Effector CD8-positive, alpha-beta T cell (primary cell): ENCODE measurements at places on chromosomes 5 and 9.

DNA sequence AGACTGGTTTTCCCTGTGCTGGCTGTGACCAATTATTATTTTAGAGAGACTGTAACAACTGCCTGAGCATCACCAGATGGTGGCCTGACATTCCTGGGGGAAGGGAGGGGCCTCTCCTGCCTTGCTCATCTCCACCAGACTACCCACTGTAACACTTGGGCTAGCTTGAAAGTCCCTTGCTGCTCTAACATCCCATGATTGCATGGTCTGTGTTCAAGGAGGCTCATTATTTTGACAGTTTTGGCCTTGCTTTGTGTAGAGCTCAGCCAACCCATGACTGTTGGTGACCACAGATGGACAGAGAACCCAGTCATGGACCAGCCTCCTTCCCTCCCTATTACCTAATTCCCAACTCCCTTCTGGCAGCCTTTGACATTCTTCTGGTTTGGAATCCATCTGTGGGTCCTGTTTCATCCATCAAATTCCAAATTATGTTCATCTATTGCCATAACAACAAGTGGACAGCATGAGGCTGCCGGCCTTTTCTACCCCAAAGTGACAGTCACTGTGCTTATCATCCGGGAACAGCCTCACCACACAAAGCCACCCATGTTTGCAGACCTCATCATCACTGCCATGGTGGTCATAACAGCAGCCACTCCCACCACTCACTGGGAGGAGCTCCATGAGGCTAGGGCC lies 49.0 kb upstream of the ICE1 start:
- DNase-seq: no peak

DNA sequence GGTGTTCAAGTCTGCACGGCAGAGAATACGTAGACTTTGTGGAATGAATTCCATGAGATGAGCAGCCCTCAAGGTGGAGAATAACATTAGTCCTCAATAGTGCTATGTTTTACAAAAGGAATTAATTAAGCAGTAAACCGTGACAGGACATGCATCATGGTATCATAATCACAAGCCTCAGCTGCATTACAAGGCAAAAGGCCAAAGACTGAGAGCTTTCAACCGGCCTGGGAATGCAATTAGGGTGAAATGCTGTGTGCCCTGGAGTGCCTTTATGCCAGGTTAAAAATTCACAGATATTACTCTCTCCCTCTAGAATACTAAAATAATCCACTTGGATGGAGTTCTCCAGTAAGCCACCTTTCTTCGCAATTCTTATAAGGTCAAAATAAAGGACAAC lies 270.6 kb downstream of the MLLT3 start:
- DNase-seq: no peak

GRCh38 chr9:31996331-31996730 lies 388.1 kb upstream of the ACO1 start:
- no peak for DNase-seq

DNA sequence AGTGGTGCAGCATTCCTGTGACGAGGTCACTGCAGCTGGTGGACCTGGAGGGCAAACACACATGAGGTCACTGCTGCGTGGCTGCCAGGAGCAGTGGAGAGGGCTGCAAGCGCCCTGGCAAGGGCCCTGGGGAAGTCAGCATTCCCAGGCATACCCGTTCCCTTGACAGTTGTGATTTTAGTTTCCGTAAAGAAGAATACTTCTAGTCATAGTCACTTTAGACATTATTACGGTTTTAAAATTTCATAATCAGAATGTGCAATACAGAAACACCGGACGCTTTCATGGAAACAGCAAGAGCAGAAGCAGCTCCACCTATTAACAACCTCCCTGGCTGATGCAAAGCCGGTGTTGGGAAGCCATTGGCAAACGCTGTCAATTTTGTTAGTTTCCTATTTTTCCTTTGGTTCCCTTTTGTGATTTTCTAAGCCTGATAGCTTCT lies 129.8 kb downstream of the GADD45G start:
- no peak for DNase-seq

DNA sequence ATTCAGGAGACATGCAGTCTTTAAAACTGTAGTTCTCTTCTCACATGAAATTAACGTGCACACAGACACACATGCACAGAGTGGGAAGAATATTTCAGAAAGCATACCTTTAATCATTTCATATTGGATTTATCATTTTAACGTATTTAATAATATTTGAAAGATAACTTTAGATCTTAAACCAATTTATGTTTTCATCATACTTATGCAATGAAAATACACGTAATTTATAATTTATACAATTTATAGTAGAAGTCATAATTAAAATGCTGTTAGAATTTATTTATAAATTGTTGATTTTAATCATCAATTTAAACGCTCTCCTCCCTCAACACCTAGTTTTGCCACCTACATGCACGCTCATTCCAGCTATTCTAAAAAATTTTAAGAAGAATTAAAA lies 894.9 kb upstream of the CTNND2 start:
- DNase-seq: no peak

DNA sequence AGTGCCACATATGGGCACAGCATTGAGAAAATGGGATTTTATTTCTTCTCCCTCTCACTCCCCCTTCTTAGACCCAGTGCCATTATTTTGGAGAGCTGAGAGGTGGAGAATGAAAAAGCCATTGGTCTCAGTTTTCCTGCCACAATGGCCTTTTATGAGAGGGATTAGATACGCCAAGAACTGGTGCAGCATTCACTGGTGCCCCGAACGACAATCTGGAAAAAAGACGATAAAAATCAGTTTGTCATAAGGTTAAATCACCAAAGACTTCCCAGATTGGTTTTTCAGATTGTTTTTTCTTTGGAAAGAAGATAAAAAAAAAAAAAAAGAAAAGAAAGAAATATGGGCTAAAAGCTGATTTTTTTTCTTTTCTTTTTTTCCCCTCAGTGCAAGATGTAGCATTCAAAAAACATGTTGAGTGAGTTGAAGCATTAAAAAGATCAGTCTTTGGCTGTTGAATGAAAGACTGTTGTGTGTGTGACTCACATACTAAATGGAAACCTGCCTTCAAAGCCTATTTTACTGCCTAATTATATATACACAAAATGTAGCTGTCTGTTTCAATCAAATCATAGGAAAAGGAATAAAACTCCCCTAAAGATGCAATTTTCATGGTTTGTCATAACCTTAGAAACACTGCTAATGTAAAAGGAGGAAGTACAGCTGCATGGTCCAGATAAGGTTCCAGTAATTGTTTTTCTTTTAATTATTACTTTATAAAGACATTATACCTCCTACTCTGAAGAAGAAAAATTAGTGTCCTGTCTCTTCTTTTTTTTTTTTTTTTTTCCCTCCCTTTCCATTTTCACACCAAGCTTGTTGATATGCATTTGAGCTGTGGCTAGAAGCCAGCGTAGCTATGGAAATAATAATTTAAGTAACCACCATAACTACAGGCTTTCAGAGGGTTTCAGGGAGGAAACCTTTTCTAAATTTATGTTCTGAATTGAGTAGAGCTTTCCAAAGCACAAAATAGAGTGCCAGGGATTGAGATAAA lies 27.2 kb upstream of the ZNF608 start:
- DNase-seq: no peak

GRCh38 chr9:124549016-124549415 lies 41.8 kb upstream of the NR5A1 start:
- no peak for DNase-seq

GRCh38 chr5:93580927-93581445 lies at the start of gene NR2F1-AS1:
TSS of gene NR2F1-AS1 (minus strand) at chr5:93581219.
- no peak for DNase-seq
